ENCODE measurements at places on chromosomes 6 and 20.

DNA sequence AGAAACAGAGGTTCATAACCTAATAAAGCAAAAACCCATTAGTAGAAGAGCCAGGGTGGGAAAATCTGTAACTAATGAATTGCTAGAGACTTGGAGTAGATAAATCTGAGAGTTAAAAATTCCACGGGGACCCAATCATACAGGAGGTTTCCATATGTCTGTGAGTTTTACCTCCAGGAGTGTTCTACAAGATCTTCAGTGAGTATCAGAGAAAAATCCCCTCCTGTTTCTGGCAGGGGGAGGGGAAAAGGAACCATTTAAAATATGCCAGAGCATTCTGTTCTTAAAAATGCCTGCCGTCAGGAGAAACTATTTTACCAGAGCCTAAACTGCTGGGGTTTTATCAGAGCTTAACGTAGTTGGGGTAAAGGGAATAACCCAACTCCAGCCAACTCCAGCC is 54.0 kb upstream of the PLN start:
- no peak for DNase-seq

DNA sequence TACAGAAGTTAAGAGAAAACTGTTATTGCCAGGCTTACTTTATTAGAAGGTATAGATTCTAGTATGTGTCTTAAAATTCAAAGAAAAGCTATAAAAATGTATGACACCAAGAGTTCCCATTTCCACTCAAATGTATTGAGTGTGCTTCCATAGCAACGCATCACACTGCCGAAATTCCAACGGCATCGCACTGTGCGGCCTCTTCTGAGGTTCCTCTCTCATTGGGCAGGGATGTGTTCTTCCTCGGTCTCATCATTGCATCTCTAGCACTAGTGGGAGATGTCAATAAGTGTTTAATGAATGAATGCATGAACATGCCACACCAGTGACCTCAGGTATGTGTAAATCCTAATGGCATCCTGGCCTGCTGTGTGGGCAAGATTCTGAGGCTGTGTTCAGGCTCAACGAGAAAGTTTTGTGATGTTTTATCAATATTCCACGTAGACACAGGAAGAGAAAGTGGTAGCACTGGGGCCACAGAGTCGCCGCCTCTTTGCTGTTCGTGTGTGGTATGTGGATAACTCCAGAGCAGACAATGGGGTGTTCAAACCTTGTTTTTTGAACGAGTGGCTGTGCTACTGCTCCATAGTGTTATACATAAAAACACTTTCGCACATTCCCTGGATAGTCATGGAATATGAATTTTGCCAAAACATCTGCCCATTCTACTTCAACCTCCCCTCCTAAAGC is 171.6 kb downstream of the ADGB start:
- DNase-seq = no peak

GRCh38 chr20:58471193-58472164 is 43.7 kb downstream of the APCDD1L start:
- DNase-seq = no peak

- no peak for DNase-seq
Observed at GRCh38 chr6:88167352-88167937, 1.3 kb upstream of the CNR1 start.

GRCh38 chr20:971346-971745 is 30.8 kb downstream of the RSPO4 start:
- DNase-seq = no peak

- DNase-seq = no peak
Observed at GRCh38 chr6:1885576-1886011, 275.9 kb downstream of the FOXC1 start.

- no peak for DNase-seq
Observed at GRCh38 chr6:88238901-88239300, 72.8 kb upstream of the CNR1 start.

DNA sequence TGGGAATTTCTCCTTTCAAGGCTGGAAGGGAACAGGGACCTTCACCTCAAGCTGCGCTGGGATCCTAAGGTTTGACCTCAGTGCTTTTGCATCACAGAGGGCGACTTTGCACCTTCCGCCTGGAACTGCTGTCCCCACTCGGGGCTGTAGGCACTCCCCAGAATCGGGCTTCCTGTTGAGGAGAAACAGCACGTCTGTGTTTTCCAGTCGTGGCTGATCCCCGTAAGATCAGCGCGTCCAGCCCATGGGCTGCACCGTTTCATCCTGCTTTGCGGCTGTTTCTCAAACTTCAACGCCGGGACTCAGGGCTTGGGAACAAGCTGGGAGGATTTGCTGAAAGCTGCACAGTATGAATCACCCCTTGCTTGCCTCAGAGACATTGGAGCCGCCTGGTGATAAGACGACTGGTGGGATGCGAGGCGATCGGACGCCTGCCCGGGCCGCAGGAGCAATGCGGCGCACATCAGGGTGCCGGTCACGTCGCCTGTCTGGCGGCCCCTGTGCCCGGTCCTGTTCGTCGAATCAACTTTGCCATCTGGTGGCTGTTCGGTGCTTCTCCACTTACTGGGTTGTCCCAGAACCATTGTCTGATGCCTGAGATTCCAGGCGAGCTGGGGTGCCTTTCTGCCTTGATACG is 53.6 kb upstream of the FRMD1 start:
- no peak for DNase-seq

- no peak for DNase-seq
Observed at GRCh38 chr20:46638134-46638897, 12.9 kb downstream of the SLC13A3 start.

DNA sequence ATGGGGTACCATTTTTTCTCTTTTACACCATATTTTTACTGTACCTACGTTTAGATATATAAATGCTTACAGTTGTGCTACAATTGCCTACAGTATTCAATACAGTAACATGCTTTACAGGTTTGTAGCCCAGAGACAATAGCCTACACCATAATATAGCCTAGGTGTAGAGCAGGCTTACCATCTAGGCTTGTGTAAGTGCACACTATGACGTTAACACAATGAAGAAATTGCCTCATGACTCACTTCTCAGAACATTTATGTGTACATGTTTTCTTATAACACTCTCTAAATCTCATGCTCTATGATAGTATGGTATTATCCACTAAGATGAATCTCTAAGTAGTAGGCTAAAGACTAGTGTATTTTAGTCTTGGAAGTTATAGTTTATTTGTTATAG is 13.5 kb downstream of the GPR63 start:
- no peak for DNase-seq

DNA sequence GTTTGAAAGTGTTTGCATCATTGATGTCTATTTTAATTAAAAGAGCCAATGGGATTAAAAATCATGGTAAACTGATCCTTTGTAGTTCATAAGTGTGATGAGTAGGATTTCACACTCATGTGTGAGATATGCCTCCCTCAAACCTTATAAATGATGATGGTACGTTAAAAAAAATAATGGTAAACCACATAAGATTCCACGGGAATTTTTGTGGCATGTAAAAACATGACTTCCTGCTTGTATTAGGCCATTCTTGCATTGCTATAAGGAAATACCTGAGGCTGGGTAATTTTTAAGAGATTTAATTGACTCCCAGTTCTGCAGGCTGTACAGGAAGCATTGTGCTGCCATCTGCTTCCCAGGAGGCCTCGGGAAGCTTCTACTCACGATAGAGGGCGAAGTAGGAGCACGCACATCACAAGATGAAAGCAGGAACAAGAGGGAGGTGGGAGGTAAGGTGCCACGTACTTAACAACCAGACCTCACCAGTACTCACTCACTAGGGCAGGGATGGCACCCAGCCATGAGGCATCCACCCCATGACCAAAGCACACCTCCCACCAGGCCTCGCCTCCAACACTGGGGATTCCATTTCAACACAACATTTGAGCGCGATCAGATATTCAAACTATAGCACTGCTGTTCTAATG is 187.6 kb upstream of the QKI start:
- no peak for DNase-seq

- no peak for DNase-seq
Observed at GRCh38 chr6:108200186-108200585, 34.4 kb downstream of the NR2E1 start.

DNA sequence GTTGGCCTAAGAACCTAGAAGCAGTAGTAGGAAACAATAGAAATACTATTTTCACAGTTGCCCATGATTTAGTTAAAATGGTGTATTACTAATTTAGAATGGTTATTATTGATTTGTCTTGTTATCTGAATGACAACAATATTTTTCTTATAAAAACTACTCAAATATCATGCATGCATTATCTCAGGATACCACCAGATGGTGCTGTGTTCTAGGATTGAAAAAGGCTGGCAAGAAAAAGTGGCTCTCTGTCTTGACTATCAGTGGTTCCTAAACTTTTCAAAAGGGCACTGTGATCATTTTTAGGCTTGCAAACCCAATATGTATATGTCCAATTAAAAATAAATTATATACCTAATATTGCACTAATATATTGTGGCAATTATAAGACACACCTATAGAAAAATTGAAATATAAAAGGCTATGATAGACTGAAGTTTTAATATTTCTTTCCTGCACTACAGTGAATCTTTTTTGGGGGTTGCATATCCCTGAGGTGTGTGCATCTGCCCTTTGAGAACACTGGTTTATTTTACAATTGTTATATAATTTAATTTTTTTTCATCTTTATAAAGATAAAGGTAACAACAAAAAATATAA is 131.7 kb upstream of the MLIP start:
- peak; percentile 7 for DNase-seq

GRCh38 chr20:58486207-58486606 is 29.0 kb downstream of the APCDD1L start:
- DNase-seq = no peak

- DNase-seq = no peak
Observed at GRCh38 chr6:164744301-164744700, 565.1 kb downstream of the C6orf118 start.

DNA sequence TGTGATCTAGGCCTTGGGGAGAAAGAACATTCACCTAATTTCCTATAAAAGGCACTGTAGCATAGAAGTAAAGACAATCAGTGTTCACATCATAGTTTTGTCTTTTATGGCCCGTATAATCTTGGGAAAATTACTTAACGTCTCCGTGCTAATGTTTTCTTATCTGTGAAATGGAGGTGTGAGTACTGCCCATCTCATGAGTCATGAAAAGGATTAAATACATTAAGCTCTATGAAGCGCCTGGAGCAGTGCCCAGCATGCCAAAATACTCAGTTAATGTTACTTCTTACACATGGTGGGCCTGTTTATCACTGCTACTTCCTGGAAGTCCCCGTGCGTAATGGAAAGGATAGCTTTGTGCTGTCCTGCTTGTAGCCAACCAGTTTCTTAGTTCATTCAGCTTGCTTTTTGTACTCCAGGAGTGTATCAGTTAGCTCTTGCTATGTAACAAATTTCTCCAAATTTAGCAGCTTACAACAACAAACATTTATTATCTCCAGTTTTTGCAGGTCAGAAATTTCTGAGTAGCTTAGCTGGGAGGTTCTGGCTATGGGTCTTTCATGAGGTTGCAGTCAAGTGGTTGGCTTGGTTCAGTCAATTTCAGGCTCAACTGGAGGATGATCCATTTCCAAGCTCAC is 103.6 kb upstream of the BMP2 start:
- DNase-seq = no peak

- no peak for DNase-seq
Observed at GRCh38 chr20:63610581-63611435, 16.1 kb downstream of the GMEB2 start.
